Brain microvascular endothelial cell (primary cell): ENCODE measurements at places on chromosomes 2 and 18.
A peak's percentile ranks its signal among the peaks of the same experiment; 100 is the strongest.

- DNase-seq, result no peak
Observed at GRCh38 chr2:190674966-190675650, 26.2 kb downstream of the NAB1 start.

DNA sequence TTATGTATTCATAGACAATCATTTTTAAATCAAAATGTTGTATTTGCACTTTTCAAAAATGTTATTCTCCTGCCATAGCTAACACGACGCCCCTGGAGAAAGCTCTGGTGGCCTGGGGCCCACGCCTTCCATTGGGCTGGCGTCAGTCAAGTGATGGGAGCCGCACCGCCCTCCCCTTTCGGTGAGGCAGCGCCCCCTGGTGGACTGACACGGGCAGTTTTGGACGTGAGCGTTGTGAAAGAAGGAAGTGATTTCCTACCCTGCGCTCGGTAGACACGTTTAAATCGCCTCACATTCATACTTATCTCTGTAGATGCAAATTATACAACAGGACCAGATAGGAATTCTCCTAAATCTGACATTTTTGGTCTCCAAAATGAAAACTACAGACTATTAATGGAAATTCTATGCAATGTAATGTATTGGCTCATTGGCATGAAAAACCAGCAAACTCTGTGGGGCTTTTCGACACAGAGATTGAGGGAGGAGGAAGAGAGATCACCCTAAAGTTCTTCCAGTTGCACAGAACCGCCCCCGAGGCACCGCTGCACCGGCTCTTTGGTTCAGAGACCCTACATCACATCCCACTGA, 326.2 kb upstream of the SOX11 start:
- peak; percentile 70 for DNase-seq

- no peak for DNase-seq
Observed at GRCh38 chr2:3779496-3780049, 76.2 kb downstream of the DCDC2C start.

- DNase-seq, result peak; percentile 32
Observed at GRCh38 chr2:64402876-64403275, 51.1 kb upstream of the LGALSL start.

GRCh38 chr2:171281110-171281509, 120.4 kb upstream of the TLK1 start:
- no peak for DNase-seq
